ENCODE measurements at places on chromosomes 5 and 9.
A peak's percentile ranks its signal among the peaks of the same experiment; 100 is the strongest.

DNA sequence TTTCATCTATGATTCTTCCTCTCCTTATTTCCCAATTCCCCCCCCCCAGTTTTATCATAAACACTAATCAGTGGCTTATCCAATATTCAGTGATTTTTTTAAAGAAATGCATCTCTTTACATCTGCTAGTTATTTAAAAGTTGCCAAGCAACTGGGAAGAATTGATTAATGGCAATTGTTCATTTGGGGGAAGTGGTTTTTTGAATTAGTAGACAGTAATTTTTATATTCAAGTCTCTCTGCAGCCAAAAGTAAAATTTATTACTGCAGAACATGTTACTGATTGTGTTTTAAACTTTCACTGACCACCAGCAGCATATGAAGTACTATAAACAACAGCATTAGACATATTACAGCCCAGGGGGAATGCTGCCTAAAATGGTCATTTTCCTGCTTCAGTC is 308.8 kb upstream of the NREP start:
- peak; percentile 24 for DNase-seq

DNA sequence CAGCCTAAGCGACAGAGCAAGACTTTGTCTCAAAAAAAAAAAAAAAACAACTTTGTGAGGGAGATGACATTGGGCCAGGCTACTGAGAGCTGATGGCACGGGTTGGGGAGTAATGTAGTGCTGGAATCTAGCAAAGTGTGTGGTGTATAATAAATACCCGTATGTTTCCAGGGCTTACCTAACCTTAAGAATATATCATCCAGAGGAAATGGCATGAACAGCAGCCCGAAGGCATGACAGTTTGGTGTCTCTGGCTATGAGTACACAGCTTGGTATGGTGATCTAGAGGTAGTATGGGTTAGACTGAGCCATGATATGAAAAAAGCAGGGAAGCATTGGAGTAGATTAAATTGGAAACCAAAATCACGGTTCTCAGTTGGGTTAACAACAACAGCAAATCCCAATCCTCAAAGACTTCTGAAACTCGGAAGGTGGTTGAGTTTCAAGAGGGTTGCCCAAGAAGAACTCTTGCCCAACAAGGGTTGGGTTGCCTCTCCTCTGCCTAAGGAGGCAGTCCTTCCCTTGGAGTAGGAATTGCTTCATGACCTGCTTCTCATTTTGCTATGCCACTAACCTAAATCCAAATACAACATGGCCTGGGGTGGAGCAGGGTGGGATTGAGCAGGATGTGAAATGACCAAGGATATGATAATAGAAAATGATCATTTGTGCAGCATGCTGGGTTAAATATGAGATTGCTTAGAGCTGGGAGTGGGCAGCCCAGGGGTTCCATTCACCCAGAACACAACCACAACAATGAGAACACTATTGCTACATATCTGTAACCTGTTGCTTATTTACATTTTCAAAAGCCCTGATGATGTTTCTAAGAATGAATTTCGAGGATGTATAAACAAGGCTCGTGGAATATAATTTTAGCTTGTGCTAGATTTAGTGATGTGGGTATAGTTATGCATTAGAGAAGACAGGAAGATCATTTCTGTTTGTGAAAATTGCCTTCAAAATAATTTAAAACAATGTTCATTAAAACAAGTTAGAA is 64.6 kb upstream of the ZFR start:
- peak; percentile 61 for DNase-seq

GRCh38 chr9:70519912-70520724 is 105.7 kb upstream of the KLF9 start:
- no peak for DNase-seq

DNA sequence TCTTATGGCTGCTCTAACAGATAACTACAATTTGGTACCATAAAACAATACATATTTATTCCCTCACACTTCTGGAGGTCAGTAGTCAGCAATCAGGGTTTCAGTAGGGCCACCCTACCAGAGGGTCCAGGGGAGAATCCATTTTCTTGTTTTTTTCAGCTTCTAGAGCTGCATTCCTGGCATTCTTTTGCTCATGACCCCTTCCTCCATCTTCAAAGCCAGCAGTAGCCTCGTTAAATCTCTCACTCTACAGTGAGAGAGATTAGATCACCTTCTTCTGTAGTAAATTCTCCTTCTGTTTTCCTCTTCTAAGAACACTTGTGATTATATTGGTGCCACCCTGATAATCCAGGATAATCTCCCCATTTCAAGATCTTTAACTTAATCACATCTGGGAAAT is 187.4 kb downstream of the RFK start:
- no peak for DNase-seq

DNA sequence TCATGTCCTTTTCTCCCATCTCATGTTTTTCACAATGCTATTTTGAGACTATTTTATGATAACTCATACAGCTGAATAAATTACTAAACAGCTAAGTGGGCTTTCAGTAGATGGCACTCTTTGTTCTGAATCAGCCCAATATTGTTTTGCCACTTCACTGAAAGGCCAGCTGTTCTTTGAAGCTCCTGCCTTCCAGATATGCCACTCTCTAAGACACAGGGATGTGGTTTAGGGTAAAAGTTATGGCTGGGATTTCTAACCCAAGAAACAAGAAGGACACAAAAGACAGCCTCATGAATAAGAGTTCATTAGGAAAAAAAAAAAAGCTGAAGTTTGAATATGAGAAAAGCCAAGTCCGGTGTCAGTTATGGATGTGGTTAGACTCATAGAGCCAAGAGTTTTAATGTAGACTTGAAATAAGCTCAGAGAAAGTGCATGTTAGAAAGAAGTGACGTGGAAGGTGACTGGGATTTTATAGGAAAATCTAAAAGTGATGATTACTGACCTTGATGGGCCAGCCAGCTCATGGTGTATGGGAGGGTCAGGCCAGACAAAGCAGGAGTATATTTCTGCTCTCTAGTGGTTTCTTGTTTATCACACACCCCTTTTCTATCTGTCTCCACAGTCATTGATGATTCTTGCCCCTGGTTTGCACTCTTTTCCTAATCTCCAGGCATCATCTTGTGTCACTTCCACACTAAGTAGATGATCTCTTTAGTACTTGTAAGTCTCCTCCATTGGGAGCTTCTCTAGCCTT is 488.5 kb downstream of the NR2F1-AS1 start:
- DNase-seq: peak; percentile 18

DNA sequence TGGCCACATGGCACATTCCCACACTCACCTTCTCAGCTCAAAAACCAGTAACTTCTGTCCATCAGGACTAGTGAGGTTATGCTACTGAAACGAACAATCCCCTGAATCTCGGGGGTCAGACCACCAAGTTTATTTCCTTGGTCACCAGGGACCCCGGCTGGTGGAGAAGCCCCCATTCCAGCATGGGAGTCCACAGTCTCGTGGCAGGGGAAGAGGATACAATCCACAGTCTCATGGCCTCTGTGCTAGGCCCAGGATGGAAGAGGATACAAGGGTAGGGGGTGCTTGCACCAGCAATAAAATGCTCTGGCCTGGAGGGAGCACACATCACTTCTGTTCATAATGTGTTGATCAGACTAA is 7.4 kb upstream of the CARD19 start:
- DNase-seq: no peak

- no peak for DNase-seq
Measured at GRCh38 chr5:21654556-21654955, 1198.6 kb downstream of the CDH12 start.

DNA sequence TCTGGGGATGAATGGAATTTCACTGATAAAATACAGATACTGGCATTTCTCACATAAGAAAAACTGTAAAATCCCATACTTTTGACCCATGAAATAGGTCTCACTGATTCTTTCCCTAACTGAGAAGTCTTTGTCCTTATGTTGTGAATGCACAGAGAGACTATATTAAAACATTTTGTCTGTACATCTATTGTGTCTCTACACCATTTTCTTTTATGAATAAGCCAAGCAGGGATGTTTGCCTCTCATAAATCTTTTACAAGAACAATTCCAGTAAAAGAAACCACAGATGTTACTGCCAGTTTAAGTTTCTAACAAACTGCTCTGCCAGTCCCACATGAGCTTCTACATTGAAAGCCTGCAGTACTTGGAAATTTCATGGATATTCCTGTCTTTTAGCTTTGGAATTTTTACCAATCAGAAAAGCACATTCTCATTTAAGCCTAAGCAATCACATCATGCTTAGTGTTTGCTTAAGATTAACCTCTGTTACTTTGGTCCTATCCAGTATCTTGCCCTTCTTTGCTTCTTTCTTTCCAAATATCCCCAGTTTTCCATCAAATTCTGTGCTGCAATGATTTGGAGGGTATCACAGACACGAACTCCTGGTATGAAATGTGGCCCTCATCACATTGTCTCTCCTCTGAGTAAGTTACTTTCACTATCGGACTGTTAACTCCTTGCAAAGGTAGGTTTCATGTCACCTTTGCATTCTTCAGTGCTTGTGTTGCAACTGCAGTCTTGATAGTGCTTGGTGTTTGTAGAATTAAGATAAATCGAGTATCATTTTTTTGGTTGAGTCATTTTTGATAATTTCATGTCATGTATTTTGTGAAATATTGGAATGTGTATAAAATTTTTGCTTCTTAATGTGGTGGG is 415.1 kb upstream of the ADAMTSL1 start:
- no peak for DNase-seq

DNA sequence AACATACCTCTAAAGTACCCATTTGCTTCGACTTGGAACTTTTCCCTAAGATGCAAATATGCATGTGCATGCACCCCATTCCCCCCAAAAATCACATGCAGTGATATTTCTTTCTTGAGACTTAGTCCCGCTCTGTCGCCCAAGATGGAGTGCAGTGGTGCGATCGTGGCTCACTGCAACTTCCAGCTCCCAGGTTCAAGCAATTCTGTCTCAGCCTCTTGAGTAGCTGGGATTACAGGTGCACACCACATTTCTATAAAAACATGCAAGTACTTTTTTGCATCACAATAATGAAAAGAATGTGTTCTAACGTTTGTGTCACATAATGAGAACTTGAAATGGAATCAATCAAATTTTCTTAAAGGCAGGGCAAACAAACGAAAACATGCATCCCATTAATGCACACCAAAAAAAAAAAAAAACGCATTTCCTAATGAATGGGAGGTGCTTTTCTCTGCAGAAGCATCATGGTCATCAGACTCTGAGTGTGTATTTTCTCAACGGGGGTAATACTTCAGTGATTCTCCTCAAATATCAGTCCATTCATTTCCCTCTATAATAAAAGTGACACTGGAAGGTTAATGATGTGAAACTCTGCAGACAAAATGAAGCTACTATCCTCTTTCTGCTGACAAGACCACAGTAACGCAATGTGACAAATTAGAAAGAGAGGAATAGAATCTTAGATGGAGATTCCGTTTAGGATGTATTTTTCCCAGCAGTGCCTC is 389.4 kb downstream of the CTNND2 start:
- DNase-seq: no peak

DNA sequence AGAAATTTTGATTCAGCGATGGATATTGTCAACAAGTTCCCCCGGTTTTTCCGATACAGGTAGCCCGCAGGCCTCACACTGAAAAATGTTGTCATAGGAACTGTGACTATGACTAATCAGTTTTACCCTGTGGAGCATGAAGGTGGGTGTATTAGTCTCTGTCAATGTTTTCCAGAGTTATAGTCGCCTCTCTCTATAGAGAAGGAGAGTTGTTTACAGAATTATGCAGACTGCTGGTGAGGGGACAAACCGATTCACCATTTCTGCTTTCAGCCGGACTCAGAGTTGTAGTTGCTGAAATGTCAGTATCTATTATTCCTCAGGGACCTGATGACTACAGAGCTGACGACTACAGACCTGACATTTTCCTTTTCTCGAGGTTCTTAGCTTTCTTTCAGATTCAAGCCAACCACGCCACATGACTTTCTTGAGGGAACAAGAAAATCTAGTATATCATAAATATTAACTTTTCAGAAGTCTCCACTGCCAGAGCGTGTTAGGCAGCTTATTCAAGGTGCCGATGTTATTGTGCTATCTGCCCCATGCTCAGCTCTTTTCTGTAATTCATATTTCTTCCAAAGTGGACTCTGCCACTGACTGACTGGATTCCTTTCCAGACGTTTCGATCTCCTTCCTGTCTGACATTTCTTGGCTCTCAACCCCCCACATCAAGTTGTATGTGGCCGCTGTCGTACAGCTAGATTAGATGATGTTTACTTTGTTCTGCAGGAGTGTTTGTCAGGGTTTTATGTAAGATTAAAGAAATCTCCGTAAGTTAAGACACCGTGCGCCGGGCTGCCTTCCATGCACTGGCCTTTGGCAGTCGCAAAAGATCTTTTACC is 178.1 kb downstream of the FGF1 start:
- DNase-seq: no peak

DNA sequence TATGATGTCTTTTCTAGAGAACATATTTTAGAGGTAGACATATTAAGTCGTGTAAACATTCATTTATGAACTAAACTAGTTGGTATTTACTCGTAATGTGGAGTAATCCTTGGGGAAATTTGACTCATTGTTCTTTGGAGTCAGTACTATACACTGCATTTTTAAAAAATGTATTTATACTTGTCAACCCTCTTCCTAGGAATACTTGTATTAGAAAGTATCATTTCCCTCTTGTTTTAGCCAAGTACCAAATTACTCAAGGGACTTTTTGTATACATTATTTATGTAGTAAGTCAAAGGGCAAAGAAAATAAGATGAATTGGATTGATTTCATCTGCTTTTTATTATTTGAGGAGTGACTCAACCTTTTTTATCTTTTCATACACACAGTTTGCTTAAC is 248.1 kb upstream of the IZUMO3 start:
- peak; percentile 63 for DNase-seq

DNA sequence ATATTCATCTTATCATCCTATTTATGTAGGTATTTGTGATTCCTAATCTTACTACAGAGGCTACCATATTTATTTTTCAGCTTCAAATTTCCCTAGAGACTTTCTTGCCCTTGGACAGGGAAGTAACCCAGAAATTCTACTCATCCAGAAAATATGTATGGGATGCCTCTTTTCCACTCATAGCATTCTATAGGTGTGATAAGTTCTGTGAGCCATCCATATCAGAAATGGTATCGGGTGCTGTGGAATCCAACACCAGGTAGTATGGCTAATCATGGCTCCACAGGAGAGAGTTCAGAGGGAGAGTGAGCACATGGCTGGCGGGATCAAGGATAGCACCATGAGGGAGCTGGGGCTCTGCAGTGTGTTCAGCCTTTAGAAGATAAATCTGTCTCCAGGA is 349.3 kb upstream of the ACTBL2 start:
- peak; percentile 62 for DNase-seq

DNA sequence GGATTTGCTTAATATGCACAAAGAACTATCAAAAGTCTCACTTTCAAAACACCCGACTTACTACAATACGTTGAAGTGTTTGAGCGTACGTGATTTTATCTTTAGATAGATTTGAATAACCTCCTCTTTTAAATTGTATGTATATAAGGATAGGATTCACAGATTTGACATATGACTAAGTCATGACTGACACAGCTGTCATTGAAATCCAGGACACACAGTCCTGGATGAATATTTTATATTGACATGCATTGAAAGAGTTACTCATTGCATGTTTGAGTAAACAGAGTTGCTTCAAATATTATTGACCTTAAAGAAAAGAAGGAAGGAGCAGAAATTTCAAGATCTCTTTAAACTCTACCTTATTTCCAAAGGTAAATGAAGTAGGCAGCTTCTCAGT is 3.3 kb downstream of the MUSK start:
- DNase-seq: no peak

Data from fibroblast of skin of right biceps (primary cell).